Caco-2 (cell line): ENCODE measurements at places on chromosomes 7 and 10.

DNA sequence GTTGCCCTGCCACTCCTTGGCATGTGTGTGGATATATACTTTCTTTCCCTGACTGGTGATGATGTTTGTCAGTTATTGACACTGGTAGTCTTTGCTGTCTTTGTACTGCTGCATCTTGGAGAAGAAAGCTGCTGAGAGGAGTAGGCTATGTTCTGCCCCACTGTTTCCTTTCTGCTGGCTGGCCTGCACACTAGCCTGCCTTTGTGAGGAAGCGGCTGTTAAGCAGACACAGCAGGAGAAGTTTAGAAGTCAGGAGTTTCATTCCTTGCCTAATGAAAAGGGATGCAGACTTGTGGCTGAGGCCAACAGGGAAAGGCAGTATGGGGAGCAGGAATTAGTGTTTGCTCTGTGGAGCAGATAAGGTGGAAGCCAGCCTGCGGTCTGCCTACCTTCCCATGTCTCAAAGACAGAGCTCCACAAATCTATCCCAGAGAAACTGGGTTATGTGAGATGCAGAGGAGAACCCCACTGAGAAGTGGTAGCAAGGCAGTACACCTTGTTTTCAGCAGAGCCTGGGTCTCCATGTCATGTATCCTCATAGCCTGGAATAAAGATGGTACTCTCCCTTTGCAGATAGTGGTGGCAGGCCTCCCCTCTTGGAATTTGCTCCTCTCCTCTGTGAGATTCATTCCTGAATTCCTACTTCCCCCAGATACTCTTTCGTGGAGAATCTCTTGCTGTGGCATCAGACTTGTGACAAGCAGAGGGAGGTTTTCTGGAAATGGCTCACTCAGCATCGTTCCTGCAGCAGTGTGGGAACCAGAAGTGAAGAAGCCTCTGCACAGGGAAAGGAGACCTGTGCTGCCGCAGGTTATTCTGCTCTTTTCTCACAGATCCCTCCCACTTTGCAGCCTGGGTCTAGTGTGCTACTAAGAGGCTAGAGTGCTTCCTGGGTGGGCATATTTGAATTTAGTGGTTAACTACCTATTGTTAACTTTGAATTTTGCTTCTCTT, 130.2 kb downstream of the LRRC4 start:
- DNase-seq, result no peak

- peak; percentile 82 for DNase-seq
Observed at GRCh38 chr10:15209827-15210509, 41.5 kb upstream of the NMT2 start.

DNA sequence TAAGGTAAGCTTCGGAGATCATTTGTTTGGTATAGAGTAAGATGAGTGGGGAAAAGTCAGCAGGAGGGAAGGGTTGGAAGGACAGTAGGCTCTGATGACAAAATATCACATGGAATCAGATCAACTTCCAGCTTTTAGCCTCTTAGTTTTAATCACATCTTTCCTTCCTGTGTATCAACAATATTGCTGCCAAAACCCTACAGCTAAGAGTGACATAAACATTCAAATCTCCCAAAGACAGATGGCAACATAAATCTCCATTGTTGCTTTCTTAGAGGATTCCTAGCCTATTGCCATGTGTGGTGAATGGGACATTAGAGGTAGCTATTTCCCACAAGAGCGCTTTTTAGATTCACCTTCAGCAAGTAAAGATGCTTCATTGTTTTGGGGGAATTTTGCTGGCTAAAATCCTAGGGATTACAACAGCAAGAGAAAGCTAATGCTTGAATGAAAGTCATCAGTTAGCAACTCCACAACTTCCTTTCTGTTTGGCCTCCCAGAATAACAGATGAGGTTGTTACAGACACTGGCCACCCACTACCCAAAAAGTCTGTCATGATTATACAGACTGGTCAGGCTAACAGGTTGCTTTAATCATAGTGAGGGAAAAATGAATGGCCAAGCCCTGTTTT, 35.2 kb upstream of the FZD1 start:
- no peak for DNase-seq

DNA sequence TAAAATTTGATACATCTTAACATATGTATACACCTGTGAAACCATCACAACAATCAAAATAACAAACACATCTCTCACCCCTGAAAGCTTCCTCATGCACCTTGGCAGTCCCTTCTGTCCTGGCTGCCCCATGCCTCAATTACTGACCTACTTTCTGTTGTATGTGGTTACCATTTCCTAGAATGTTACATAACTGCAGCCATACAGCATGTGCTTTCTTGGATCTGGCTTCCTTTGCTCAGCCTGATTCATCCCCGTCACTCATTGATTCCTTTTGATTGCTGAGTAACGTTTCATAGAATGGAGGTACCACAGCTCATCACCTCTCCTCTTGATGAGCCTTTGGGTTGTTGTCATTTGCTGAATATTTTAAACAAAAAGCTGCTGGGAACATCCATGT, 165.3 kb downstream of the CELF2 start:
- DNase-seq, result no peak

- DNase-seq, result no peak
Observed at GRCh38 chr7:133827707-133828623, 299.2 kb upstream of the LRGUK start.

DNA sequence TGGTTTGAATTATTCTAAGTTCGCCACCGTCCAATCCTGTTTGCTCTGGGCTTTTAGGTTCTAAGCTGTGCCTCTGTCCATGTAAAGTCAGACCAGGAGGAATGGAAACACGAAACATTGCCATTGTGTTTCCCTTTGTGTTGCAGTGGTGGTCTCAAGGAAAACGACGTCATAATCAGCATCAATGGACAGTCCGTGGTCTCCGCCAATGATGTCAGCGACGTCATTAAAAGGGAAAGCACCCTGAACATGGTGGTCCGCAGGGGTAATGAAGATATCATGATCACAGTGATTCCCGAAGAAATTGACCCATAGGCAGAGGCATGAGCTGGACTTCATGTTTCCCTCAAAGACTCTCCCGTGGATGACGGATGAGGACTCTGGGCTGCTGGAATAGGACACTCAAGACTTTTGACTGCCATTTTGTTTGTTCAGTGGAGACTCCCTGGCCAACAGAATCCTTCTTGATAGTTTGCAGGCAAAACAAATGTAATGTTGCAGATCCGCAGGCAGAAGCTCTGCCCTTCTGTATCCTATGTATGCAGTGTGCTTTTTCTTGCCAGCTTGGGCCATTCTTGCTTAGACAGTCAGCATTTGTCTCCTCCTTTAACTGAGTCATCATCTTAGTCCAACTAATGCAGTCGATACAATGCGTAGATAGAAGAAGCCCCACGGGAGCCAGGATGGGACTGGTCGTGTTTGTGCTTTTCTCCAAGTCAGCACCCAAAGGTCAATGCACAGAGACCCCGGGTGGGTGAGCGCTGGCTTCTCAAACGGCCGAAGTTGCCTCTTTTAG, 46.3 kb upstream of the DMBT1 start:
- no peak for DNase-seq

GRCh38 chr7:20010877-20011276, 206.3 kb downstream of the MACC1 start:
- no peak for DNase-seq

GRCh38 chr7:95718577-95719410, 53.6 kb upstream of the DYNC1I1 start:
- DNase-seq, result peak; percentile 10

DNA sequence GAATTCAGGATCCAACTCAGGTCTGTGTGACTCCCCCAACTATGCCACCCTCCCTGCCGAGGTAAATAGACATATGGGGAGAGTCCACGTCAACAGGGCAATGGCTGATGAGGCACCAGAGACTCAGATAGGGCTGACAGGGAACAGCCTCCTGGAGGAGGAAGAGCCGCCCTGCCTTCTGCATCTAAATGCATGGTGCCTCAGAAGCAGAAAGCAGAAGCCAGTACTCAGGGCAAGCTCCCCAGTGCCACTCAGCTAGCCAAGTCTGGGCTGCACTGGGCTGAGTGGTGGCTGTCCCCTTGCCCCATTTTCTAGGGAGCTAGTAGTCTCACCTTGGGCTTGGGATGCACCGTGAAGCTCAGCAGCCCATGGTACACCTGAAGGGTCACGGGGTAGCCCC, 11.0 kb downstream of the RRP12 start:
- DNase-seq, result no peak

DNA sequence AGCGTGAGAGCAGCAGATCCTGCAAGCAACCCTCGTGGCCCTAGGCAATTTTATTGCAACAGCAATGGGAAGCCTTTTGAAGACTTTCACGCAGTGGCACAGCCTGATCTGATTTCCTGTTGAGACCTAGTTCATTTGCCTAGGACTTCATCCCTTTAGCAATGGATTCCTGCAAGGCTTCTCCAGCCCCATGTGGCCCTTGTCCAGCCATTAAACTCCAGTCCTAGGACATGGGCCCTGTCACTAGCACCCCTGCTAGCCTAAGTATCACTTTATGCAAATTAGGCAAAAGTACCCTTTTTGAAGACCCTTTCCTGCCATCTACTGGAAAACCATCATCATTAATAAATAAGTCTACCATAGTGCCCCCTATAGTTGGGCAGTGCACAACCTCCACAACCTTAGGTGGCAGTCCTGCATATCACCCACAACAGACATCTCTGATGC, 379.4 kb downstream of the GALNT17 start:
- DNase-seq, result no peak

- DNase-seq, result no peak
Observed at GRCh38 chr10:80739963-80740715, 202.4 kb downstream of the SH2D4B start.

- no peak for DNase-seq
Observed at GRCh38 chr7:15678653-15679052, 7.8 kb downstream of the MEOX2 start.

GRCh38 chr10:104291439-104291951, 22.5 kb downstream of the GSTO2 start:
- DNase-seq, result peak; percentile 86
